ENCODE measurements at places on chromosomes 2 and 18.

GRCh38 chr18:77899972-77900754 lies 650.5 kb downstream of the GALR1 start:
- no peak for DNase-seq

DNA sequence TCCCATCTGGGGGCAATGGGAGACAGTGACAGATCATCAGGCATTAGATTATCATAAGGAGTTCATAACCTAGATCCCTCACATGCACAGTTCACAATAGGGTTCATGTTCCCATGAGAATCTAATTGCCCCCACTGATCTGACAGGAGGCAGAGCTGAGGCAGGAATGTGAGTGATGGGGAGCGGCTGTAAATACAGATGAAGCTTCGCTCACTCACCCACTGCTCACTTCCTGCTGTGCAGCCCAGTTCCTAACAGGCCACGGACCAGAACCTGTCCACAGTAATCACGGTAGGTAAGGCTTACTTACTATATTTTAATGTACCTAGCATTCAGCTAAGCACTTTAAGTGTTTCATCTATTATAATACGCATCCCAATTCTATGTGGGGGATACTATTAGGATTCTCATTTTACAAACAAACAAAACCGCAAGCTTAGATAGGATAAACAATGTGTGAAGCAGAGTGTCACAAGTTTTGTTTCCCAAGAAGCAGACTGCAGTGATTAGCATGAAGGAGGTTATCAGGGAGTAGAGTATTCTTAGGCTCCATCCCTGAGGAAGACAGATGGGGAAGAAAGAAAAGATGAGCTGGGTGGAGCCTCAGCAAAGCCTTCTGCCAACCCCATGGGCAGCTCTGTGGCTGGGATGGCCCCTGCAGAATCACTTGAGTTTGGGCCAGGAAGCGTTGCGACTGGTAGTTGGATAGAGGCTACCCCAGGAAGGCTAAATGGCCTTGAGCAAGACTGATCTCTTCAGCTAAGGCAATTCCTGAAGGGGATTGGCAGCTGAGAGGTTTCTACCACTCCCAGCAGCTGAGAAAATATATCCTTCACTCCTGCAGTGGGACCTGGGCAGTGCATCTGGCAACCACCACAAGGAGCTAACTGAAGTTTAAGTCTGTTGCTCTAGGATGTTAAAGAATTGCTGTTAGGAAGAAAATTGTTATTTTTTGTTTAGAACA lies 133.1 kb downstream of the MREG start:
- no peak for DNase-seq

DNA sequence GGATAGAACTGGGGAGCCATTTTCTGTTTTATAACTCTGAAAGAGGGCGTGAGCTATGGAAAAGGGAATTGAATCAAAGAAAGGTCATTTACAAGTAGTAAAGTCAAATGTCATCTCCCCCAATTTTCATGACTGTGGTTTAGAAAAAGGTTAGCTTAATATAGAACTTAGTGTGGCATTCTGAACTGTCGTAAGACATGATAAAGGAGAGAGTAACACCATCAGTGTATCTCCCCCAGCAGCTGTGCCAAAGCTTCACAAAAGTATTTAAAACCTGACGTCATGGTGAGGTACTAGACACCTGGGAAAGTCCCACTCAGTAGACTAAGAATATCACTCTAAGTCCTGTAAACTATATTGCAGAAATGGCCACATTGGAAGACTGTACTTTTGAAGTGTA lies 5.8 kb upstream of the IKZF2 start:
- no peak for DNase-seq

DNA sequence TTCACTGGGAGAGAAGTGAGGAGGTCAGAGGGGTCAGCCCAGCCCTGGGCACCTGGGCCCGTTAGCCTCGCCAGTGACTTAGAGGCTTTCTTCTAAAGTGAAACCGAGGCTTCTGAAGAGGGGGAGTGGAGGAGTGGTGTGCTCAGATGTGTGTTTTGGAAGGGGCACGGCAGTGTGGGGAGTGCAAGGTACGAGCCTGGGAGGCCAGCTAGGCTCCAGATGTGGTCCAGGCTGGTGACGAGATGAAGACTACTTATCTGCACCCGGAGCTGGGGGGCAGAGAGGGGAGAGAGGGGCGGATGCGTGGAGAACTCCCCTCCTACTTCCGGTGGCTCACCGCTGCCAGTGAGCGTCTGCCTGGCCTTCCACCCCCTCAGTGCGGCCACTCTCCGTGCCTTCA lies 371.3 kb upstream of the HS6ST1 start:
- no peak for DNase-seq

DNA sequence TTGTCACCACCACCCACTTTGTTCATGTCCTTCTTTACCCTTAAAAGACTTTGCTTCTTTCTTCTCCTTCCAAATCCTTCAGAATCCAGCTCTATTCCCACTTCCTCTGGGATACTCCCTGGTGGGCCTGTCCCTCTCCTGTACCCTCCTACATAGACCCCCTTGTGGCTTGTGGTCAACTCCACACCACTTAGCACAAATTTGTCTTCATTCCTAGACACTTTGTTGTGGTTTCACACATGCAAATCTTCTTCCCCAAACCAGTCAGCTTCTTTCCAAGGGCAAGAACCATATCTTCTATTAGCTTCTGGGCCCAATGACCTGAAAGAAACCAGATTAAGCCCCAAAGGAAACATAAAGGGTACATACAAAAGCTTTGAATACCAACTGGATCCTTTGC lies 342.4 kb downstream of the TNS1 start:
- no peak for DNase-seq

GRCh38 chr2:200851398-200852248 lies 12.8 kb downstream of the CLK1 start:
- no peak for DNase-seq

DNA sequence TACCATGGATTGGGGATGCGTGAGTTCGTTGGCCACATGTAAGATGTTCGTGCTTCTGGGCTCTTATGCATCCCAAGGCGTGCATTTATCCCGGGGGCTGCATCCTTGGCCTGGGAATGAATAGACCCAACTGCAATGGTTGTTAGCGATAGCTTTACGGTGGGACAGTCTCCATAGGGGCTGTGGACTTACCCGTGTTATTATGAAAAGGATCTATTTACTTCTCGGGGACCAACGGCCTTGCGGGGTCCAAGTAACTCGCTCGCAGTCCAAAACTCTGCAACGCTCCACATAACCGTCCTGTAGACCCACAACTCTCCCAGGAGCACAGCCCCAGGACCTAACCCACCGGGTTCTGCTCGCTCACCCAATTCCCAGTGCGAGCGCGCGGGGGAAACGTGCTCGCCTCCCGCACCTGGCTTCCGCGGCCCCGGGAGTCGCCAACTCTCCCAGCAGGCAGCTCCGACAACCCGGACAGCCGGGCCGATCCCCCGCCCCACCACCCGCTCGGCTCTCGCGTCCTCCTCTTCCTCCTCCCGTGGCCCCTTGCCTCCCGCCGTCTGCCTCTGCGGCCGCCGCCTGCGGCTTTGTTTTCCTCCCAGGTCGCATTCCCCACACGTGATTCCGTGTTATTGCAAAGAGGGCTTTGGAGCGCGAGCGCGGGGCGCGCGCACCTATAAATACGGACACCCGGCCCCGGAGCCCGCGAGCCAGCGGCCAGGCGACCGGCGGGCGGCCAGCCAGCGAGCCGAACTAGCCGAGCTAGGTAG lies at the start of gene CABLES1:
CABLES1 (plus strand) TSS at position 706 of the 770 bp plus-strand sequence. CDS start 278 bp downstream, outside the sequence.
- peak; percentile 93 for DNase-seq

DNA sequence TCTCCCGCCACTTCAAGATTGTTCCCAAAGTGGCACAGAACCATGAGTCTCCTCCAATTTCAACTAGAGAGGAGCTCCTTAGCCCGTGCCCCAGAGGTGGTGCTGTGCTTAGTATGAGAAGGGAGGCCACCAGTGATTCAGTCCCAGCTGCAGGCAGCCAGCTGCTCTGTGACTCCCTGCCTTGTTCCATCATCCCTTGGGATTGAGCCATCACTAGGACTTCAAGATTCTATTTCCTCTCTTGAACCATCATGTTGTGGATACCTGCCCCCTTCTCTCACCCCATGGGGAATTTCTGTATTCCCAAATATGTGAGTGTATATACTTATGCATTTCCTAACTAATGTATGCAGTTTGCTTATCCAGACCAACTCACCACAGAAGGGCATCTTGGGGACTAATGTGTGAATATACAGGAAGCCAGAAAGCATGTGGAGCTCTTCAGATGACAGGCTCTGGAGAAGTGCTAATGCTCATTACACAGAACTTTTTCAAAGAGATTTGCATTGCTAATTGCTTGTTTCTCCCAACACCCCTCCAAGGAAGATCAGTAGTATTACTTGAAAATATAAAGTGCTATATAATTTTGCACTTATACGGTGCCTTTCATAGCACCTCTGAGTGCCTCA lies 111.0 kb upstream of the MAP3K20 start:
- DNase-seq: no peak

GRCh38 chr2:40809156-40809555 lies 357.3 kb upstream of the SLC8A1 start:
- DNase-seq: no peak

GRCh38 chr2:66334237-66335029 lies 100.5 kb upstream of the MEIS1 start:
- DNase-seq: peak; percentile 19

- no peak for DNase-seq
Measured at GRCh38 chr2:11354363-11355154, 10.1 kb upstream of the ROCK2 start.

DNA sequence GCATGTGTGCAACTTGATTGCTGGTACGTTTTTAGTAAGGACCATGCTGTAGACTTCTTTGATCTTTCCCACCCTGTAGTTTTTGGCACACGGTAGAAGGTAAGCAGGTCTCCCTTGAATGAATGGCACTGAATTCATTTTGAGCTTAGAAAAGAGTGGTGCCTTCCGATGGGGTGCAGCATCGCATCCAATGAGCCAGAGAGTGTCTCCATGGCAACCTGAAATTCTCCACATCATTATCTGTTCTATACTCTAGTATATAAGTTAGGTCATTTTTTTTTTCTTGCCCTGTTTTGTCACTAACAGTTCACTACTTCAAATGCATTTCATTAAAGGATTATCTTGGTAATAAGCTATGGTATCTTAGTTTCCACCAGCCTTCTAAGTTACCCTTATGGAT lies 81.2 kb upstream of the REV1 start:
- DNase-seq: no peak

GRCh38 chr2:237383991-237384671 lies 29.8 kb downstream of the COL6A3 start:
- DNase-seq: no peak

DNA sequence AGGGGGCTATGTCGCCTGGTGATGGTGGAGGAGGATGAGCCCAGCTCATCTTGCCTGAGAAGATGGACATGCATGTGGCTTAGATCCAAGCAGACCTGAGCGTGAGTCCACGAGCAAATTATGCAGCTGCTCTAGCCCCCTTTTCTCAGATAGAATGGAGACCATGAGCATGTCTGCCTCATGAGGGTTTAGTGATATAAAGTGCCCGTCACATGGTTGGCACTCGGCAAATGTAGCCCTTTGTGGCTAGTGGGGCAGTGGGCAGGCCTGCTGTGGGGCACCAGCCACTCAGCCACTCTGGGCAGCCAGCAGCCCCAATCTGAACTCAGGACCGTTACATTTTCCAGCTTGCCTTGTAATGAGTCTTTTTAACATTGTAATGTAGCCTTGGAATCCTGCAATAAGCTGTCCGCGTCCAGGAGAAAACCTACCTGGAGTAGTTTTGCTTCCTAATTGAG lies 92.1 kb upstream of the HS6ST1 start:
- DNase-seq: no peak

DNA sequence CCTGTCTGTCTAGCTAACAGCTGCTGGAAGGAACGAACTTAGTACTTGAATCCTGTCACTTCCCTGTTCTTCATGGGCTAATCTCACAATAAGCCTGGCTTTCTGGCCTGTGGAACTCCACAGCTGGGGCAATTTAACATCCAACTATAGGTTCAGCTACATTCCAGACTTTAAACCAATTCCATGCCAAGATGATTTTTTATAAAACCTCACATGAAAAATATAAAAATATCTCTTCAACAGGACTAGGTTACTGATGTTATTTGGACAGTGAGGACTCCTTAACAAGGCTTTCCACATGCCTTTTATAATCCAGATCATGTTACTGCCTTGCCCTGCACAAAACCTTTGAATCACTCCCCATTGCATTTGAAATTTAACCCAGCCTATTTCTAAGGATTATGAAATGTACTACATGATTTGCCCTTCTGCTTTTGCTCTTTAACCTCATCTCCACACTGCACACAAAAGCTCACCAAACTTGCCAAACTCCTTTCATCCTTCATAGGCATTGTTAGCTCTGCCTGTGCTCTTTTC lies 863.2 kb upstream of the CHAC2 start:
- no peak for DNase-seq

DNA sequence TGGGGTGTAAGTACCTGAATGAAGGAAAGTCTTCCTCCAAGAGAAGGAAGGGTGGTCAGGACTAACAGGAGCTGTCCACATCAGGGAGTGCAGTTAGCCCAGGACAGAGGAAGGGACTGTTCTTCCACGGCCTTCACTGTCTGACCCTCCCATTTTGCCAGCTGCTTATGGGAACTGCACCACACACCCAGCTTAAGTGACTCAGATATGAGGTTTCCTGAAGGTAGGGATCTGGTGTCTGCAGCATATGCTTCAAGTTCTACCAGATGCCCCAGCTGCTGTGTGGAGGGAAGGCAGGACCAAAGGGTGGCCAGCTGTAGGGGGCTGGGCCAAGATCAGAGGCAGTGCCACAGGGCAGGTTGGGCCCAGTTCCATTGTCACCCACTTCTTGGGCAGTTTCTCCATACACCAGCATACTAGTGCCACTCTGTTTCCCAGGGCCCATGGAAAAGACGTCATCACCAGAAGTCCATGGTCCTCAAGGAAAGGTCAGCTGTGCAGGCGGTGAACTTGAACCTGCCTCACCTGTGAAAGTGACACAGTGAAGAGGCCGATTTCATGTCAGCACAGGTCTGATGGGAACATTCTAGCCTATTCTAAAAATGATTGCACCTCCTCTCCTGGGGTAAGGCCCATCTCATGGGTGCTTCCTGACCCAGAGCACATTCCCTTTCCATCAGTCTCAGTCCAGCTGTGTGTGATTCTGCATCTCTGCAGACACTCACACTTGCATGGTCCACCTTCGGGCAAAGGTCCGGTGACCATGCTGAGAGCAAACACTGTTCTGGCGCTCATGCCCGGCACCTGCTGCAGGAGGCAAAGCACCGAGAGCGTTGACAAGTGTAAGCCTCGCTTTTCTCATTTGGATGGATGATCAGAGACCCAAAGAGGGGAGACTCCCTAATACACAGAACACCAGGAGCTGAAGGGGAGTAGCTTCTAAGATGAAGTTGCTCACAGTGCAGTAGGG lies 68.0 kb downstream of the ACAA2 start:
- DNase-seq: peak; percentile 68

GRCh38 chr2:176172007-176172894 lies 15.1 kb downstream of the HOXD3 start:
- DNase-seq: peak; percentile 75
